ENCODE measurements at places on chromosomes 7 and 10.
A peak's percentile ranks its signal among the peaks of the same experiment; 100 is the strongest.

DNA sequence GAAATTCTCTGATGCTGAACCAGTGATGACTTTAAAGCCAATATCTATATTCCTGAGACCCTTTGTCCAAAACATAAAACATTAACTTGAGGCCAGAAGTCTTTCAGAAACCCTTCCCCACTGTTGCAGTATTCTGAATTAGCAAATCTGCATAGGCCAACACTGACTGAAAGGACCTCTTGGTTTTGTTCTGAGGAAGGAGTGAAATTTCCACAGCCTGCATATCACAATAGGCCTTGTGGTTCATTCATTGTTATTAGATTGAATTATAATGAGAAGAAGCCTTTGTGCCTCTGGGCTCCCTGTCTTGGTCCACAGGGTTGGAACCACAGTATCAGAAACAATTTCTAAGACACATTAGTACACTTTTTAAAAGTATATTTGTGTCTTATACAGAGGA, 90.3 kb downstream of the CCNY start:
- DNase-seq: no peak

- no peak for DNase-seq
Measured at GRCh38 chr10:126729314-126729870, 58.9 kb upstream of the C10orf90 start.

DNA sequence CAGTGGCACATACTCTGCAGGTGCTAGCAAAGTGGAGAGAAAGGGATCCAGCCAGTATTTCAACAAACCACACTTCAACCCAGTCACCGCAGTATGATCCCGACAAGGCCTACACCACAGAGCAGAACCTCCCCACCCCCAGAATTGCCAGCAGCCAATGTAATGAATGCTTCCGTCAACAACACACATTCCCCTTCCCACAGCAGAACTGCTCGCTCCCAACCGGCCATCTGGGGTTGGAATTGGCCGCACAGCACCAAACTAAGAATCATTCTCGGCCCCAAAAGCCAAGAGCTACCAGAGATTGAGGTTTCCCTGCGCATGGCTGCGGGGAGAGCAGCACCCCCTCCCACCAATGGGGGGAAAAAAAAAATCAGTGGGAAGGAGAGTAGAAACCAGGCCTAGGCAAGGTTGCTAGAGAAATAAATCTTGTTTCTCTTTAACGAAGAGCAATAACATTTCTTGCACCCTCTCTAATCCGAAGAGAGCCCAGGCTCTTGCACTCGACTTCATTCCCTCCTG, 1.1 kb downstream of the WASL start:
- peak; percentile 77 for DNase-seq

GRCh38 chr7:133563251-133563650, 310.4 kb downstream of the EXOC4 start:
- no peak for DNase-seq

DNA sequence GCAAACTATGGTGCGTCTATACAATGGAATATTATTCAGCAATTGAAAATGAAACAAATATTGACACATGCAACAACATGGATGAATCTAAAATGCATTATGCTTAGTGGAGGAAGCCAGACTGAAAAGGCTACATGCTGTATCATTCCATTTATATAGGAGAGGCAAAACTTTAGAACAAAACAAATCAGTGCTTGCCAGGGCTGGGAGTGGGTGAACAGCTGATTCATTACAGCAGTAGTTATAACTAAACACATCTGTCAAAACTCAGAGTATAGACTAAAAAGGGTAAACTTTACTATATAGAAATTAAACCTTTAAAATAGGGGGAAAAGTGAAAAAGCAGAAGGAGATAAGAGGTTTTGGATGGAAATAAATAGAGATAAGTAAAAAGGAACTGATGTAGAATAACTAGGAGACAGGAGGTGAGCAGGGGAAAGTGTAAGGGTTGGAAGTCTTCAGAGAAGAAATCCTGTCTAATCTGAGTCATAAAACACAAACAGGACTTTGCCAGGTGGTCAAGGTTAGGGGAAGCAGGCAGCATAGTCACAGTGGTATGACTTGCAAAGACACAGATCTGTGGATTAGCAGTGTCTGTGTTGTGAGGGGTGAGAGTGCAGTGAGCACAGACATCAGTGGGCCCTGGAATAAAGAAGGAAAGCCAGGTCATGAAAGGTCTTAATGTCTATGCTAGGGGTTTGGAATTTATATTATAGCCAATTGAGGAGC, 349.8 kb downstream of the PHTF2 start:
- no peak for DNase-seq

DNA sequence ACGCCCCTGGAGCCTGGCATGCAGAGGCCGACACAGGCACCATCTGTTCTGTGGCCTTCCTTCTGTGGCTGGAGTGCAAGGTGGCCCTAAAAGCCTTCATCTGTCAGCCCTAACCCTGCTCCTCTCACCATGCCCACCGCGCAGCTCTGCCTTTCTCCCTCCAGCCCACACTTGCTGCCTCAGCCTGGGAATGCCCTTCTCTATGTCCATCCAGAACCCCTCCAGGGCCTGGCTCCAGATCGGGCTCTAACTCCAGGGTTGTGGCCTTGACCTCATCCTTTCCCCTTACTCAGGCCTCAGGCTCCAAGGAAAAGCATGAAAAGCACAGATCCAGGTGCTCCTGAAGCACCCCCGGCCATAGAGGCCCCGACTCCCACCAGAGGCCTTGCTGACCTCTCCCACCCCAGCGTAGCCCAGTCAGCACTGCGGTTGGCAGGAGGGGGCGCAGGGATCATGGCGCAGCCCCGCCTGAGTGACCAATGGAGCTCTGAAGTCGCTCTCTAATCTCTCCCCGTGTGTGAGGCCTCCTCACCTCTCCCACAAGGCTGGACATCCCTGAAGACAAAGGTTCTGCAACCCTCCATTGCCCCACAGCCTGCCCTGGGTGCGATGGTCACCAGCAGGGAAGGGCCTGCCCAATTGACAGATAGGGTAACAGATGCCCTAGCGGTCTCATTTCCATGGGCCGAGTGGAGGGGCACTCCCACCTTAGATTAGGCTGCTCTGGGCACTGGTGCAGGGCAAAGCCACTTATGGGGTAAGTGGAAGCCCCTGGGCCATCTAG, 9.2 kb downstream of the ZCCHC24 start:
- no peak for DNase-seq

GRCh38 chr7:26182706-26183105, 17.8 kb downstream of the HNRNPA2B1 start:
- no peak for DNase-seq

- no peak for DNase-seq
Measured at GRCh38 chr10:100808876-100809275, 63.5 kb downstream of the PAX2 start.

DNA sequence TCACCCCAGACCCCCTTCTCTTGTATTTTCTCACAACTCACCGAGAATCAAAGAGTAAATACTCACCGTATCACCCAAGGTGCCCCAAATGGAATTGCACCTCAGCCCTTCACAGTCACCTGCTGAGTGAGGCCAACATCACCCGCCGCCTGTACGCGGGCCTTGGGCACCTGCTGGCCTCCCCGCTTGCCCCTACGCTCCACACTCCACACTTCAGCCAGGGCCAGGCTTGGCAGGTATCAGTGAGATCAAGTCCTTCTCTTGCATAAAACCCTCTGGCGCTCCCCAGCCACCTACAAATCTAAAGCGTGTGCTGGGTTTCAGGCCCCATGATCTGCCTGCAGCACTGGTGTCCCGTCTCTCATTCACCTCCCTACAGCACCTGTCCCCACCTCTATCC, 300.6 kb downstream of the GFRA1 start:
- no peak for DNase-seq

- DNase-seq: no peak
Measured at GRCh38 chr10:56623064-56623463, 262.0 kb upstream of the ZWINT start.

DNA sequence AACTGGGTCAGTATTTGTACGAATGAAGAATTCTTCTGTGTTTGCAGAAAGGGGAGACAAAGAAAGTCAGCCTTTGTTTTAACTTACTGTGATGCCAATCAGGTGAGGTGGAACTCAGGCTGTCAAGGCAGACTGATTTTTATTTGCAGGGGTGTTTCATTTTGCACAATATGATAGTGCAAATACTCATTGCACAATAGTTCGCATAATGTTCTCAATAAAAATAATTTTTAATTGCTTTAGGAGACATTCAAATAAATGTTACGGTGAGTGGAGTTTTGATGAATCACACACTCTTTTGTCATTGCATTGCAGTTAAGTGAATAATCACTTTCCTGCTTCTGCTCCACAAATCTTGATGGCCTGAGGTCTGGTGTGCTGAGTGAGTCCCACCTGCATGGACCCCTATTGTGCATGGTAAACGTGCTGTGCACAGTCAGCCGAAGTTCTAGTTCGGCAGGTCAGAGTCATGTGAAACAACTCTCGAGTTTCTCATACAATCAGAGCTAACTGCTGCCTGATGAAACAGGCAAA, 141.3 kb upstream of the FZD8 start:
- DNase-seq: no peak

GRCh38 chr10:71128311-71128980, 83.9 kb upstream of the UNC5B start:
- no peak for DNase-seq

DNA sequence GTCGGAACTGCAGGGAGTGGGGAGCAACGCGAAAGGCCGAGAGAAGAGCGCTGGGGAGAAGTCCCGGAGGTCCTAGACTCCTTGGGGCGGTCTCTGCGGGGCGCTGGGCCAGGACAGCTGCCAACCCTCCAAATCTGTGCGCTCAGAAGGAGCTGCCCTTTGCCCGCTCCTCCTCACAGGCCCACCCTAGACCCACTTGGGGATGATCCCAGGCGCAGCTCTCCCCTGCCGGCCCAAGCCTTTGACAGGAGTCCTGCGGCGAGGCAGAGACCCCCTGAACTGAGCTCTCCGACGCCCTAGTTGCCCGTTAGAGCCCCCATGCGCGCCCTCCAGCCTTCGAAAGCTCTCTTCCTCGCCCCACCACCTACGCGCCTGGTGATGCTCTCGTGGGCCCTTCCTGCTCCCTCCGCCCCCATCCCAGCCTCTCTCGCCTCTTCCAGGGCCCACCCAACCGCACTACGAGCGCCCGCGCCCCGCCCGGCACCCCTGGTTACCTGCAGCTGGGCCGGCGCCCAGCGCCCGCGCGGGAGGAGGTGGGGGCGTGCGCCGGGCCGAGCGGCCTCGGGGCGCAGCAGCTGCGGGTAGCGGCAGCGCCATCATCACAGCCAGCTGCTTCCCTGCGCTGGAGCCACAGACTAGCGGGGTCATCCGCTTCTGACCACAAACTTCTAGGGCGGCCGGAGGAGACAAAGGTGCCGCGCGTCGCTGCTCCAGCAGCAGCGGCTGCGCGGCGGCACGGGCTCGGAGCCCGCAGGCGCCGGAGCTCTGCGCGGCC, 353.4 kb downstream of the DNAJB6 start:
- no peak for DNase-seq
